ENCODE measurements at places on chromosomes 2 and 18.

DNA sequence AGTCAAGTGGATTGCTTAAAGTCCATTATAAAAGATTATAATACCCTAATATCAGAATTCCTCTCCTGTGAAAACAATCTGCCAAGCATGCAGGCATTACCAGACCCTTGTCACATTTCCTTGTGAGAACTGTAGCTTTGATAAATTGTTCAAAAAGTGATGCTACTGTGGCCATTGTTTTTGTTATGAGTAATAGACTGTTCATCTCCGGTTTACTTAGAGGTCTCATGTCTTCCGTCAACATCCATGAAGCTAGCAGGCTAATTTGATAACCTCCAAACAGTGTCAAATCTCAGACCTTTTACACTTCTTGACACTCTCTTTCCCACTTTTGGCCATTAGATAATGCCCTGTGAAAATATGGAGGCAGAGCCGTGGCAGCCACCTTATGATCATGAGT, 342.7 kb downstream of the CPS1 start:
- DNase-seq = no peak

- no peak for DNase-seq
Measured at GRCh38 chr18:62519684-62520083, 3.1 kb upstream of the ZCCHC2 start.

DNA sequence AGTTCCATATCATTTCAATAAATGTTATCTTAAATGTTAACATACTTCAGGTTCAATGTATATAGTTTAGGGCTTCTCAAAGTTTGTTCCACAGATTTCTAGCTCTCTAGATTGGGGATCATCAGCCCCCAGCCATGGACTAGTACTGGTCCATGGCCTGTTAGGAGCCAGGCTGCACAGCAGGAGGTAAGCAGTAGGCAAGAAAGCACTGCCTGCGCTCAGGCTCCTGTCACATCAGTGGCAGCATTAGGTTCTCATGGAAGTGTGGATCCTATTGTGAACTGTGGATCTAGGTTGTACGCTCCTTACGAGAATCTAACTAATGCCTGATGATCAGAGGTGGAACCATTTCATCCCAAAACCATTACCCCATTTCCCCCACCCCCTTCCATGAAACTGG, 531.1 kb downstream of the PARD3B start:
- no peak for DNase-seq

- no peak for DNase-seq
Measured at GRCh38 chr18:23578891-23579653, 7.2 kb downstream of the NPC1 start.

DNA sequence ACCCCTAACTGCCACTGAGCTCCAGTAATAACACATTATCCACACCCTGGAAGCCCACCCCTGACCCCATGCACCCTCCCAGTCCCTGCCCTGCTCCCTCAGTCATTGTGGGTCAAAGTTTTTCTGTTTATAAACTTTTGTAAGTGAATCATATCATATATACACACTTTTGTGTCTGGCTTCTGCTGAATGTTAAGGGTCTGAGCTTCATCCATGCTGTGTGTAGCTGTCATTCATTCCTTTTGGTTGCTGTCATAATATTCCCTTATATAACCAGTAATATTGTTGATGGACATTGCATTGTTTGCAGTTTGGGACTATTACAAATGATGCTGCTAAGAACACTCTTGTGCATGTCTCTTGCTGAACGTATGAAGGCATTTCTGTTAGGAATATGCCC, 14.5 kb downstream of the CNNM4 start:
- no peak for DNase-seq
